ENCODE measurements at places on chromosomes 12 and 14.

DNA sequence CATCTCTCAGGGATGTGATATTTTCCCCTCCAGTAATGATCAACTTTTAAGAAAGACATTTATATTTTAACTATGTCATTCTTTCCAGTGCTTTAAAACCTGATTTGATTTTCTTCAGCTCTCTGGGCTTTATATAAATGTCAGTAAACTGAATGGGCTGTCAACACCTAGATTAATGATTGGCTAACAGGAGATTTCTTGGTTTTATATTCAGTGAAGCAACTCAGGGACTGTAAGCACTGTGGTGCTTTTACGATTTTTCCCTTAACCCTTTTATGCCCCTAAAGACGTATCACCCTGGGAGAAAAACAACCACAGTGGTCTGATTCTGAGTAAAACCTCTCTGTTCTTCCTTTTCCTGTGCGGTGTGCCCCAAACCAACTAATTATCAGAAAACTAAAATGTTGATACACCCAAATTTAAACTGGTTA lies 38.0 kb downstream of the PTGER2 start:
- DNase-seq = no peak

DNA sequence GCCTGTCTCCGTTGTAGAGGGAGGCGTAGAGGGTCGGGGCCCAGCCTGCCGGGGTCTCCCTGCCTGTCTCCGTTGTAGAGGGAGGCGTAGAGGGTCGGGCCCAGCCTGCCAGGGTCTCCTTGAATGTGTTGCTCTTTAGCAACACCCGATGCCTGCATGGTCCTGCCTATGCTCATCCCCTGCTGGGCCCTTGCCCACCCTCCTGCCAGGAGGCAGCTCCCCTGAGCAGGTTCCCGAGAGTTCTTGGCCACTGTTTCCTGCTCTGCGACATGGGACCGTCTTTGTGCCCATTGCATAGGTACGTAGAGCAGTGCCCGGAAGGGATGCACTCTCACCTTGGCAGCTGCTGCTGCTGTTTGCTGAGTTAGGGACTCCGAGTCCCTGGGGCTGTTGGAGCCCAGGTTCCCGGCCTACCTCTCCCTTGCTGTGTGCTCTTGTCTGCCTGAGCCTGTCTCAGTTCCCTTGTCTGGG lies 3.3 kb downstream of the KIF26A start:
- no peak for DNase-seq

- no peak for DNase-seq
Measured at GRCh38 chr12:58919231-58920101, 838 bp downstream of the LRIG3 start.

DNA sequence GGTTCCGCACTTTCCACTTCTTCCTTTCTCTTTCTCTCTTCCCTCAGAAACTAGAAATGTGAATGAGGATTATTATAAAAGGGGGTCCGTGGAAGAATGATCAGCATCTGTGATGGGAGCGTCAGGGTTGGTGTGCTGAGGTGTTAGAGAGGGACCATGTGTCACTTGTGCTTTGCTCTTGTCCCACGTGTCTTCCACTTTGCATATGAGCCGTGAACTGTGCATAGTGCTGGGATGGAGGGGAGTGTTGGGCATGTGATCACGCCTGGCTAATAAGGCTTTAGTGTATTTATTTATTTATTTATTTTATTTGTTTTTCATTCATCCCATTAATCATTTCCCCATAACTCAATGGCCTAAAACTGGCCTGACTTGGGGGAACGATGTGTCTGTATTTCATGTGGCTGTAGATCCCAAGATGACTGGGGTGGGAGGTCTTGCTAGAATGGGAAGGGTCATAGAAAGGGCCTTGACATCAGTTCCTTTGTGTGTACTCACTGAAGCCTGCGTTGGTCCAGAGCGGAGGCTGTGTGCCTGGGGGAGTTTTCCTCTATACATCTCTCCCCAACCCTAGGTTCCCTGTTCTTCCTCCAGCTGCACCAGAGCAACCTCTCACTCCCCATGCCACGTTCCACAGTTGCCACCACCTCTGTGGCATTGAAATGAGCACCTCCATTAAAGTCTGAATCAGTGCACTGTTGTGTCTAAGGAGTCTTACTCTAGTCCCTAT lies 4.6 kb upstream of the ATN1 start:
- no peak for DNase-seq

DNA sequence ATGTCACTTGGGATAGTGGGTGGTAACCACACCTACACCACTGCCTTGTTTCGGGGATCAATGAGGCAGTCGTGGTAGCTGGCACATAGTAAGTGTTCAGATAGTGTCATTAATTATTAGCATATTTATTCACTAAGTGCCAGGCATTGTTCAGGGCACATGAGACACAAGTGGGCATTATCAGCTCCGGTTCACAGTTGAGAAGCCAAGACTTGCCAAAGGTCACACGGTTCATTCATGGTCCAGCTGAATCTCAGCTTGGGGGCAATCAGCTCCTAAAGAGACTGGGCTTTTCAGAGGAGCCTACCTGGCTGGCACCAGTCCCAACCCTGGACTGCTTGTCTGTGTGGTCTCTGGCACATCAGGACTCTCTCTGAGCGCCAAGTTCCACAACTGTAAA lies 121.3 kb downstream of the PTPN11 start:
- DNase-seq = no peak

- no peak for DNase-seq
Measured at GRCh38 chr14:67984274-67984673, 164.7 kb downstream of the RAD51B start.

GRCh38 chr14:104294628-104294982 lies 156.2 kb downstream of the KIF26A start:
- no peak for DNase-seq

DNA sequence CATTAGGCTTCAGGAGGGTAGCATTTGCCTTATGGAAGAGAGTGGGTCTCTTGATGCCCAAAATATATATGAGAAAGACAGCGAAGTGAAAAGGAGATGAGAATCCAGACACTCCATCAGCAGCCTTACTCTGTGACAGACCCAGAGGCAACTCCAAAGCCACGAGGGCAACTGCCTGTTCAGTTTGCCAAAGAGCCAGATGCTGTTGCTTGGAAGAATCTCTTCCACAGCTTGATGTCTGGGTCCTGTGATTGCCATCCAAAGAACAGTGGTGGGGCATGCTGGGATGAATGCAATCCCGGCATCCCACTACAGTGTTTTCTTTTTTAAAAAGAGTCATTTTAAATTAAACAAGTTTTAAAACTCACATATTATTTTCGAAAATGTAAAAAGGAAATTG lies 10.9 kb upstream of the OTX2 start:
- no peak for DNase-seq

GRCh38 chr14:22403296-22403695 lies 185.7 kb downstream of the DAD1 start:
- no peak for DNase-seq

DNA sequence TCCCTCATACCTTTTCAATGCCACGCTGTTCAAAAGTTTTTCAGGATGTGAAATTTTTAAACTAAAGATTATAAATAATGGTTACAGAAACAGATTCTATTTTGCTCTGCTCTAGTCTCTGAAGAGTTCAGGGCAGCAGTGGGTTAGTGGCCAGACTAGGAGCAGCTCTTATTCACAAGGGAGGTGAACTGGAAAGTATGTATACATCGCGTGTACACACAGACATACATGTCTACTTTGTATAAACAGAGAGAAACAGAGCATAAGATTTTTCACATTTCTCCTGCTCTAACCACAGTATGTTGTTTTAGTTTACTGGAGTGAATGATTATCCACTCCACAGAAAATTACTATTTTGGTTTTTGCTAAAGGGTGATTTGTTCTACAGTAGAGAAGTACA lies 74.4 kb upstream of the CRY1 start:
- DNase-seq = no peak

- no peak for DNase-seq
Measured at GRCh38 chr12:5197131-5197530, 153.5 kb downstream of the KCNA5 start.

DNA sequence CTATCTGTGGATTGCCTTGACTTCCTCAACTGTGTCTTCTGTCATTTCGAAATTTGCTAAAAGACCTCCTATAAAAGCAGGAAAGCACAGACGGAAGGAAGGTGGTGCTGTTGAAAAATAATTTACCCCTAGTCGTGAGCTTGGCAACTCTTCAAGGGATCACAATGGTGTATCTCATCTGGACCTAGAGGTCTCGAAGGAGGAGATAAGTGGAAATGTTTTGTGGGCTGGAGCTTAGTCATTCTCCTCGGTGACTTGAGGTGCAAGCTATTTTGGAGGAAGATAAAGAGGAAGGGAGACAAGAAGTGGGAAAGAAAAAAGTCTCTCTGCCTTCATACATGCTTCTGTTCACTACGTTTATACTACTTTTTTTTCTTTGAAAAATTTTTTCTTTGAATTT lies 89.9 kb downstream of the FLRT2 start:
- DNase-seq = no peak

DNA sequence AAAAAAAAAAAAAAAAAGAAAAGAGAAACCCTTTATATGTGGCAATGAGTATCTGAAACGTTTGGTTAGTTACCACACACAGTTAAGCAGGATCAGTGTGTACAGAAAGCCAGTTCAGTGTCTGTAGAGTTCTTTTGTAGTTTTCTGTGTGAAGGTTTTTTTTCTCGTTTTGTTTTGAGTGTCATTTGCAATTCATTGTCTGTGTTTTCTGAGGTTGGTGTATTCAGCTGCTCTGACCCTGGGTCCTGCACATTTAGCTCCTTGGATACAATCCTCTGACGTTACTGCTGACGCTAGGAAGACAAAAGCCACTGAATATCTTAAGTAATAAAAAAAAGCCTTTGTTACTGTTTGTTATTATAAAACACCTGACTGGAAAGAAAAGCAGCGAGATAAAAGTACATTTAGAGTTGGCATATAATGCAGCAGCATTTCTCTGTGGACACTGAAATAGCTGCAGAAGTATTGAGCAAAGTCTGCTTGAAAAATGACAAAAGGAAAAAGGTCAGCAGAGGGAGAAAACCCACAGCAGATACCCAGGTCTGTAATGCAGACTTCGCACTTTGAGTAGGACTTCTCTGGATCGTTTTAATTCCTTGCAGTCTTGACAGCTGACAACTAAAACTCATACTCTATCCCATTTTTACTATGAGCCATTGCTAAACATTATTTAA lies 89.0 kb downstream of the POLR3B start:
- peak; percentile 39 for DNase-seq

- DNase-seq = no peak
Measured at GRCh38 chr12:93601591-93601990, 29.1 kb downstream of the SOCS2 start.

GRCh38 chr14:72737560-72737943 lies 156.3 kb downstream of the DPF3 start:
- no peak for DNase-seq

GRCh38 chr12:53236443-53237111 lies 4.6 kb upstream of the RARG start:
- DNase-seq = no peak

DNA sequence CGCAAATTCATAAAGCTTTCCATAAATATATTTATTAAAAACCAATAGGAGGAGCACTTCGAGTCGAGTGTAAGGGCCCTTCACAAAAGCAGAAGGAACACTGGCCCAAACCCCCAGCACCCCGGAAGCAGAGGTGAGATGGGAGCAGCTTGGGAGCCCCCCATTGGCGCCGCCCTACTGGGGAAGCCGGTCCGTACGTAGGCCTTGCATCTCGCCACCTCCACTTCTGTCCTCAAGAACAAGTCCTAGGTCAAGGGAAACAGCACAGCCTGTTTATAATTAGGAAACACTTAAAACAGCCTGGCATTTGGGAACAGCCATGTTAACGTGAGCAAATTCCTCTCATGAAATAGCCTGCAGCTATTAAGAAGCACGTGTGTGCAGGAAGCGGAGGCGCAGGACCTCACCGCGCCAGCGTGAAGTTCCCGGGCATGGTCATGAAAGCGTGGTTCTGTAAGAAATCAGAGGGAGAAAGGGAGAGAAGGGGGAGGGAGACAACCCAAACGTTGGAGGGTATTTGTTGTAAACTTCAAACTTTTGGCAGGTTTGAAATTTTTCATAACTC lies 7.7 kb downstream of the ANKRD9 start:
- DNase-seq = no peak

GRCh38 chr12:66131067-66131688 lies 628 bp upstream of the LLPH start:
- no peak for DNase-seq

- DNase-seq = no peak
Measured at GRCh38 chr14:83151571-83151970, 1617.9 kb upstream of the SEL1L start.

DNA sequence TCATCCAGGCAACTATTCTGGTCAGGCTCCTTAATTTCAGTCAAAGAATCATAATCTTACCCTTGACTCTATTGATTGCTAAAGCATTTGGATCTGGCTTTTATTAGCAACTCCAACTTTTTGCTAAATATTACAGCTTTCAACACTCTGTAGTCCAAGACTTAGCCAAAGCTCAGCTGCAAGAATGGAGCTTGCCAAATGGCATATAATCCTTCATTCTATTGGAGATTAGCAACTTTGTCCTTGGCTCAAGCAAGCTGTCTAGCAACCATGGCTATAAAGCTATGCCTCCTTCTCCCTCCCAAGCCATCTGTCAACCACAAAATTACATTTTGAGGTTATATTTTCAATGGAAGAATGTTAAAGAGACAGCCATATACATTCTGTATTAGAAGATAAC lies 23.1 kb upstream of the NID2 start:
- DNase-seq = no peak

DNA sequence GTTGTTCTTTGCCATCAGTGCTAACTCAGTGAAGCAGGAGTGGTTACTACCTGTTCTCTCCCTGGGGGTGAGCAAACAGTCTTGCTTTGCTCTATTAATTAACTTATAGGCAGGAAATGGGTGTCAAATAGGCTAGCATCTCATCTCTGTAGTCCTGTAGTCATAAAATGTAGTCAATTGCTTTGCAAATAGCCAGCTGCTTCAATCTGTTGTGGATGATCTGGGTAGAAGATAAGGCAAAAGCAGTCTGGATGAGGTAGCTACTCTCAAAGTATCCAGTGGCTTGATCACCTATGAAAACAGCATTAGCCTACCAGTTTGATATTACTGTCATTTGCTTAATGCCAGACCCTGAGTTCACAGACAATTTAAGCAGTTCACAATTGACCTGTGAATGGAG lies 369.0 kb upstream of the TMTC1 start:
- DNase-seq = no peak

- no peak for DNase-seq
Measured at GRCh38 chr14:100885617-100886016, 17.9 kb downstream of the RTL1 start.

DNA sequence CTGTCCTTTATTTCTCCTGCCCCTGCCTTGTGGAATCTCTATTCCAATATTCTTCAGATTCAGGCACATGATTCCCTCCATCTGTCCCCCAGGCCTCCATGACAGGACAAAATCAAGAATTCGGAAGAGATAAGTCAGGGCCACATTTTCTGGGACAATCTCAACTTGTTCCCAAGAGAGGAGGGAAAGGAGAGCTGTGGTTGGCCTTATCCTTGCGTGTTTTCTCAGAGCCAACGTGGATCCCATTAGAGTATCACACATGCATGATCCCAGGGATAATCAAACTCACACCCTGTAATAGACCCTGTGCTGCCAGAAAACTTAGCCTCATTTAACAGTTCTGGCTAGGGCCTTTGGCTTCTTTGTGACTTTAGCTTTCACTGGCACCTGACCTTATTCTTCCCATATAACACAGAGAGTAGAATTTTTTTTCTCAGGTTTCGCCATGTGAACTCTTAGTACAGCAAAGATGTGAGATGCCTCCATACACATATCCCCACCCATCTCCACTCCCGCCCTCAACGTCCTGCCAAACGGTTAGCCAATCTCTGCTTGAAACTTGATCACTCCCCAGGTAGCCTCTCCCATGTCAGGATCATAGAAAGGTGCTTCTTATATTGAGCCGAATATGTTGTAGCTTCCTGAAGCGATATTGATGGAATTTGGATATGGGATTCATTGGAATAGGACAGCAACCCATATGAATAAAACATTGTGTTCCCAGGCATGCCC lies 6.7 kb upstream of the KRT1 start:
- DNase-seq = no peak
